Amygdala (tissue), 56 donors: ENCODE measurements at places on chromosomes 4 and X.

DNA sequence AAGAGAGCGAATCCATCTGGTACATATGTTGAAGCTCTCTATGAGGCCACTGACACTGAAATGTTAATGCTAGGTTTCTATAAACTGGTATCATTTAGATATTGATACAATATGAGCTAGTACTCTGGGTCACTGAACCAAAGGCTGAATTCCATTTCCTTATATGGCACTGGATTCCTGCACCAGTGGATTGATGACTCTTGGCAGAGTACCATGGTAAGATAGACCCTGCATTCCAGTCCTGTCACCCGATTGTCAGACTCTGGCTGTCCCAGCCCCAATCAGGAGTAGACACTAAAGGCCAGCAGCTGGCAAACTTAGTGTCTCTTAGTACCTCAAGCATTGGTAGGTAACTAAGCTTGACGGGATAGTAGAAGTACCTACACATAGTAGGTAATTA lies 44.0 kb upstream of the EOLA2 start:
- DNase-seq: no peak

DNA sequence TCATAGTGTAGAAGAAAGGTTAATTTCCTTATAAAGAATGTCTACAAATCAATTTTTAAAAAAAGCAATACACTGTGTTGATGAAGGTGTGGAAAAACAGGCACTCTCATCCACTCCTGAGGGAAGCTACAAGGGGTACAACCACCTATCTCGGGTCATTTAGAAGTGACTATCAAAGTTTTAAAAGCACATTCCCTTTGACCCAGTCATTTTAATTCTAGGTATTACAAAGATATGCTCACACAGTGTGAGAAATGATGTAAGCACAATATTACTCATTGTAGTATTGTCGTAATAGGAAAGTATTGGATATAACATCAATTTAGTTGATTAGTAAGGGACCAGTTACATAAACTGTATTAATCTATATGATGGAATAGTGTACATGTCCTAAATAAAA lies 7.4 kb upstream of the HCCS start:
- no peak for DNase-seq

- no peak for DNase-seq
These were observed 101.1 kb downstream of the PCDH7 start for GRCh38 chr4:30821275-30821674.

GRCh38 chr4:31538877-31539276 lies 818.7 kb downstream of the PCDH7 start:
- DNase-seq: no peak

- no peak for DNase-seq
These were observed 12.2 kb downstream of the SULT1B1 start for GRCh38 chr4:69748173-69748572.

GRCh38 chr4:102308032-102308799 lies 37.1 kb downstream of the SLC39A8 start:
- DNase-seq: no peak

- DNase-seq: no peak
These were observed 195.7 kb downstream of the ARHGAP10 start for GRCh38 chr4:147927377-147928137.
